B cell (primary cell): ENCODE measurements at places on chromosomes 11 and 22. TPM values are rescaled to one million over a fixed set of nuclear protein-coding genes. Genes with fewer than 3 reads are reported as not detected.

The BTG4 gene
- total RNA-seq = not detected in 2 replicates

DNA sequence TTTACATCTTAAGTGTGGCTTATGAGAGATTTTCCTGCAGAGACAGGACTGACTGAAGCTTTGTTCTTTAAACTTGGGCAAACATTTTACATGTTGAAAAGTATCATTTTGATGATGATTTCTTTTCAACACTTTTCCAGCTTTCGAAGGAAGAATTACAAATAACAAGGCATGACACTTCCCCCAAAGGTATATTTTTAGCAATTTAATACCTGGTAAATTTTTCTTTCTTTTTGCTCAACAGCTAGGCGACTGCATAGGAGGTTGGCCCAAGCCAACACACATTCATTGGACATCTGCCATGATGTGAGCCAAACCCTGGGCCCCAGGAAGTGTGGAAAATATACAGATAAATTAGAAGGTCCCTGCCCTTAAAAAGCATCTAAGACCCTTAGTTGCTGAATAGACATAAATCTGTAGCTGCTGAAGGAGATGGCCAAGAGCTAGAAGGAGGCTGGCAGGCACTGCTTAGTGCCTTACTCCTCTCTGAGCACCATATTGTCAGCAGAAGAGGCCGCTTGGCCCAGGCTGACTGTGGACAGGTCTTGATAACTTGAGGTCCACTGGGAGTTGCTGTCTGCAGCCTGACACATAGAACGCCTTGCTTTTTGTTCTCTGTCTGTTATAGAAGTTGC lies 53.3 kb upstream of the CD44 start:
- no peak for DNase-seq

DNA sequence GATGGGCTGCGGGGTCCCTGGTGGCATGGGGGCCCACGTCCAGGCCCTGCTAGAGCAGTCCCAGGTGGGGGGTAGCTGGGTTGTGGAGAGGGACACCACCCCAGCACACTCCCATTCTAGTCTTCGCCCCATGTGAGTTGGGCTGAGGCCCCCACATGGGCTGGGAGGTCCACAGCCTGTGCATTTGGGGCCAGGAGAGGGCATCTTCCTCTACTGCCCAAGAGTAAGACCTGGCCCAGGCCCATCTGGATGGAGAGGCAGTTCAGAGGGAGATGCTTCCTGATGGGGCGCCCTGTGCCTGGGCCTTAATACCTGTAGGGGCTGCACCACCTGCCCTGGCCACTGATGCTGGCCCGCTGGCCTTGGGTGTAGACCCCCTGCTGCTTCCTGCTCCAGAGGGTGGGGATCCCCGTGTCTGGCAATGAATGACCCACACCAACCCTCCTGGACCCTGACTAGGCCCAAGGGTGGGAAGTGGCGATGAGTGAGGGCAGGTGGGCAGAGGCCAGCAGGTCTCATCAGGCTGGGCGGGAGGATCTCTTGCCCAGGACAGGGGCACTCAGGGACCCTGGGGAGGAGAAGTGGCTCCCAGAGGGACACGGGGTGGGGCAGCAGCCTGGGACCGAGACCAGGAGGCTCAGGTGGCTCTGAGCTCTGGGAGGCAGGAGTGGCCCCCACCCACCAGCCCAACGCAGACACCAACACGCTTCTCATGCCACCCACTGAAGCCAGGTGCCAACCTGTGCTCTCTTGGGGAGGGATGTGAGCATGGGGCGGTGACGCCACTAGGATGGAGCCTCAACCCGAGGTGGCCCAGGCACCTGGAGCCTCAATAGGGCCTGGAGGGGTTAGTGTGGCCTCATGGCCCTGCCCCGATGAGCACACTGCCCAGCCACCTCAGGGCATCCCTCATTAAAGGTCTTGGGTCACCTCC lies 17.4 kb upstream of the GNB1L start:
- no peak for DNase-seq

DNA sequence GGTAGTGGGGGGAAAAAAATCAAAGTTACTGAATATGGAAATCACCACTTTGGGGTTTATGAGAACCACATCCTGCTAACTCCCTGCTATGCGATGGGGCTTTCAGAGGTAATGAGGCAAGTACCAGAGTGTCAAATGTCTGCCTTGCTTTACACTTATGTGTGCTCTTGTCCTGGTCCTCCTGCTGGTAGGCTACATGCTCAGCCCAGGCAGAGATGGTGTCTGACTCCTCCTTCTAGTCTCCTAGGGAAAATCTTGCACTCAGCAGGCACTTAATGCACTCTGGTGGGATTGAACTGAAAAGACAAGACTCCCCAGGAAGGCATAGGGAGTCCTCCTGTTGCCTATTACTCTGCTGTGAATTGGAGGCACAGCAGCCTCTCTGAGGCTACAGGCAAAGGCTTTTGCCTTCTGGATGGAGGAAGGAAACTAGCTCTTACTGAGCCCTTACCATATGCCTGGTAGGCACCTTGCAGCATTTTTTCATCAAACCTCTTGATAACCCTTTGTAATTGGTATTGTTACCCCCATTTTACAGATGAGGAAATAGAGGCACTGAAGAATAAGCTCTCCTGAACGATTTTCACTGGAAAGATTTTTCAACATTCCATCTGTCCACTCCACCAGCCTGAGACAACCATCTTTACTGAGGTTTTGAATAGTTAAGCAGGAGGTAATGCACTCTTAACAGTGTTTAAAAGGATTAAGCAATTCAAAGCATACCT lies 132.1 kb upstream of the PAX6 start:
- no peak for DNase-seq

DNA sequence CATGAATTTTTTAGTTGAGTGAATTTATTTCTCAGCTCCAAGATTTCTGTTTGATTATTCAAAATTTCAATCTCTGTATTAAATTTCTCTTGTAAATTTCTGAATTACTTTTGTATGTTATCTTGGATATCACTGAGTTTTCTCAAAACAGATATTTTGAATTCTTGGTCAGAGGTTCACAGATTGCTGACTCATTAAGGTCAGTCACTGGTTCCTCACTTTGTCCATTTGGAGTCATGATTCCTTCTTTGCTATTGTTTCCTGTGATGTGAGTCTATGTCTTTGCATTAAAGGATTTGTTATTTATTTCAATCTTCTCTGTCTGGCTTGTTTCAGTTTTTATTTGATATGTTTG lies 10.2 kb upstream of the IL17RA start:
- DNase-seq = no peak
